ENCODE measurements at places on chromosomes 2 and 18.

- DNase-seq, result no peak
Measured at GRCh38 chr2:26534098-26534864, 56.4 kb upstream of the OTOF start.

- no peak for DNase-seq
Measured at GRCh38 chr2:29502460-29502911, 387.3 kb downstream of the CLIP4 start.

DNA sequence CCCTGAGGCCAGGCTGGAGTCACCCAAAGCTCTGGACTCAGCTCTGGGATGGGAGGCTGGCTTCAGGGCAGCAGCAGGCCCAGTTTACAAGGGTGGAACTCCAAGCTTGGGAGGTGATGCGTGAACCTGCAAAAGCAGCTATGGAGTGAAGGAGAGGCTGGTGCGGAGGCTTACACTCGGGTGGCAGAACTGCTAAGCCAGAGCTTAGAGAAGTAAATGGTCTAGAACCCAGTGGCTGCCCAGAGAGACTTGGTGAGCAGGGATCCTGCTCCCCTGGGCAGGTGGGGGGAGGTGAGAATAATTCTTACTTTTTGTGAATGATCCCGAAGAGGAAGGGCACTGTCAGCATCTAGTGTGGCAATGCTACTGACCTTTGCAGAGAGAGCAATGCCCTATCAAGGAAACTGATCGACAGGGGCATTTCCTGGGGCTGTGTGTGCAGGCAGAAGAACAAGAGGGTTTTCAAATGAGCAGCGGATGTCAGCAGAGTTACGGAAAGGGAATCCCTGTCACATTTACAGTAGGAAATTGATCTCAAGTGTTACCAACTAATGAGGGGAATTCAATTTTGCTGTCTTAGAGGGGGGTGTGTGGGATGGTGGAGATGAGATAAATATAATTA lies 80.4 kb downstream of the TGFA start:
- DNase-seq, result no peak

DNA sequence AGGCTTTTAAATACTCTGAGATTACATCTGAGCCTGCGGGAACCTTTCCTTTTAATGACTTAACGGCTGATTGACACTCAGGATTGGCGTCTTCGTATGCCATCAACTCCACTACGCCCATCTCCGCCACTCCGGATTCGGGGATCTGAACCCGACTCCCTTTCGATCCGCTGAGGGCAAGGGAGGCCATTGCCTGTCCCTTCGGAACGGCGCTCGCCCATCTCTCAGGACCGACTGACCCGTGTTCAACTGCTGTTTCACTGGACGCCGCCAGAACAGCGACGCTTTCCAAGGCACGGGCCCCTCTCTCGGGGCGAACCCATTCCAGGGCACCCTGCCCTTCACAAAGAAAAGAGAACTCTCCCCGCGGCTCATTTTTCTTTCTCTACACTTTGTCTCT lies 90.4 kb downstream of the PID1 start:
- DNase-seq, result no peak

DNA sequence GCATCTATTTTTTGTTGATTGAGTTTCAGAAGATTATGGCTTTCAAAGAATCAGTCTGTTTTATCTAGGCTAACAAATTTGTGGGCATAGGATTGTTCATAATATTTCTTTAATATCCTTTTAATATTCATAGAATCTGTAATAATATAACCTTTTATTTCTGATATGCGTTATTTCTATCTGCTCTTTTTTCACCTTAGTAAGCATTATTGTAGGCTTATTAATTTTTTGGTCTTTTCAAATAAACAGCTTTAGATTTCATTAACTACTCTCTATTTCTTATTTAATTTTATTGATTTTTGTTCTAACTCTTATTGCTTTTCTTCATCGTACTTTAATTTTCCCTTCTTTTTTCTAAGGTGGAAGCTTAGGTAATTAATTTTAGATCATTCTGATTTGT lies 1614.4 kb upstream of the DDX18 start:
- DNase-seq, result no peak

DNA sequence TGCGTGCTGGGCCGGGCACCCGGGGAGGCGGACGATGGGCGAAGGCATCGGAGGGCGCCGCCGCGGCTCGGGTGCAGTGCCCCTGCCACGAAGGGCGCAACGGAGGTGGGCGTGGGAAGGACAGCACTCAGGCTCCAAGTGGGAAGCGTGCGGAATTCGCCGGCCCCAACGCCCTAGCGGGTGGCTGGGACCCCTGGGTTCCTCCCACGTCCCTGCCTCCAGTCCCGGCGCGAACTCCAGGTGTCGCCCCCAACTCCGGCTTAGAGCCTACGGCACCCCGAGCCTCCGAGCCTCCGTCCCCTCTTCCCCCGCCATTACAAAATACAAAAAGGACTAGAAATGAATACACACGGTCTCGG lies 1.3 kb downstream of the CYP27C1 start:
- peak; percentile 51 for DNase-seq

GRCh38 chr2:164386231-164386630 lies 235.1 kb downstream of the GRB14 start:
- DNase-seq, result no peak

- DNase-seq, result no peak
Measured at GRCh38 chr2:2142345-2142744, 188.7 kb downstream of the MYT1L start.

- DNase-seq, result no peak
Measured at GRCh38 chr2:155815851-155816250, 516.7 kb downstream of the NR4A2 start.

GRCh38 chr2:223894968-223895367 lies 50.2 kb downstream of the WDFY1 start:
- DNase-seq, result no peak

DNA sequence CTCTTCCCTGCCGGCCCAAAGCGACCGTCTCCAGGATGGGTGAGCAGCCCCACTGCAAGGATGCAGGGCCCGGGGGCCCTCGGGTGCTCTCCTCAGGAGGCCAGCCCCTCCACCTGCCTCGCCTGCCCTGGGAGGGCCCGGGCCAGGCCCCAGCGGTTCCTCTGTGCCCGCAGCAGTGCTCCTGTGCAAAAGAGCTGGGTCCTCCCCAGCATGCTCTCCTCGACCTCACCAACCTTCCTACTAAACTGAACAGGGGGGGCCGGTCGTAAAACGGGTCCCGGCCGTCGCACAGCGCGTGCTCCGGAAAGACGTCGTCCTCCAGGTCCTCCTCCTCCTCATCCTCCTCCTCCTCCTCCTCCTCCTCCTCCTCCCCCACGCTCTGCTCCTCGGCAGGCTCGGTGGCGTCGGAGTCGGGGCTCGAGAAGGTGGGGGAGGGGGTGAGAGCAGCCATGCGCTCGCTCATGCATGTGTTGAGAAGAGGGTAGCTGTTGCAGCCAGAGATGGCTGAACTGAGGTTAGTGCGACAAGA lies 62.9 kb downstream of the KIF1A start:
- DNase-seq, result no peak

- DNase-seq, result peak; percentile 7
Measured at GRCh38 chr2:85132834-85133637, at the start of gene TCF7L1. Gene TCF7L1 (plus strand): TSS chr2:85133392. CDS start chr2:85133685, 293 bp downstream.

DNA sequence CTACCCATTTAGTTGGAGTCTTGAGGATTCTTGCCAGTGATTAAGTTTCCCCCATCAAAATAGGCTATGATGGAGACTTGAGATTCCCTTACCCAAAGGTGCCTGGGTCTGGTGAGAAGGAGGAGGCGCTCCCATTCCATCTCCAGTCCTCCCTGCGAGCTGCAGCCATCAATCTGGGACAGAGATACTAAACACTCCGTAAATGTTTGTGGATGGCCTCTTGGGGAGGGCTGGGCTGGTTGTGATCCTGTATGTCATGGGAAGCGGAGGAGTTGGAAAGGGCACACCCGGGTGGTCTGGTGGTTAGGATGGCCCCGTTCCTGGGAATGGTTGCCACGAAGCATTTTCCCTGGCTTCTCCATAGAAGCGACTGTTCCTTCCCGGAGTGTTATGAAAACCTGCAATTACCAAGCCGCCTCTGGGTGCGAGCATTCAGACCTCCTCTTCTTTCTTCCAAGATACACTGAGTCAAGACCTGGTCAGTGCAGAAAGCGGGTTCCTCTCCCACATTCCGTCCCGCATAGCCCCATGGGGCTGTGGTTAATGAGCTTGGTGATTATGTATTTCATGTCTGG lies 196.9 kb downstream of the CTIF start:
- no peak for DNase-seq

GRCh38 chr2:178892751-178893625 lies 85.8 kb upstream of the TTN start:
- DNase-seq, result no peak

DNA sequence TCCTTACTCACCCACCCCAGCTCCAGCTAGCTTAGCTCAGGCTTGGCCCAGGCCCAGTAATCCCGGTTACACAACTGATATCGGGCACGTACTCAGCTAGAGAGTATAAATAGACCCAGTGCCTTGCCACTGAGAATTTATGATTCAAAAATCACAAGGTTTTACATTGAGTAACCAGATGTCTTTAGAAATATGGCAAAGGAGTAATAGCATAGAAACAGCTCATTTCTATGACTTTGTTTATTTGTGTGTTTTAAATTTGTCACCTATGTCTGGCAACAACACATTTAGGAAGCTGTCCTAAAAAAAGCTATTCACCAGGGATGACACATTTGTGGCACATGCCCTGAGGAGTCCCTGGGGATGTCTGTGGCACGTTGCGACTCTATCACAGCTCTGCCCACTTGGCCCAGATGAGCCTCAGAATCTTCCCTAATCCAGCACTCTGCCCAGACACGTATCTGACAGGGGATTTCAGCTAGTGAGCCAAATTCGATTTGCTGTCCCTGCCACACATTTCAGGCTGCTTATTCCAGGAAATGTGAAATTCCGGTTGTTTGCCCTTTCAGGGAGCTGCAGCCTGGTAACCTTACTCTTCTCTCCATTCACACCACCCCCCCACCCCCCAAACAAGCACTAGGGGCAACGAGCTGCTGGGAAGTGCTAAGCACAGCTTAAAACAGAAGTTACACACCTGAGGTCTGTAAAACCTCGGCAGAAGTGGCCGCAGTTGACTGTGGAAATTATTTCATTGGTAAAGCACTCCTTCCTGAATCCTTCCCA lies 85.4 kb upstream of the ZCCHC2 start:
- DNase-seq, result no peak

DNA sequence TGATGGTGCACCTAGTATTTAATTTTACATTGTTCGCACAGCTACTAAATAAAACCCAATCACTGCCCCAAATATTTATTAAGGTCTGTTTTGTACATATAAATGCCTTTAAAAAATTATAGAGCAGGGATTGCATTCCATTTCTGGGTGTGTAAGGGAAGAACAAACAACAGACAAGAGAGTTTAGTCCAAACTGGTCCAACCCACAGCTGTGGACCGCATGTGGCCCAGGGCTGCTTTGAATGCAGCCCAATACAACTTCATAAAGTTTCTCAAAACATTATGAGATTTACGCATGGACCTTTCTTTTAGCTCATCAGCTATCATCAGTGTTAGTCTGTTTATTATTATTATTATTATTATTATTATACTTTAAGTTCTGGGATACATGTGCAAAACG lies 114.8 kb upstream of the LRATD1 start:
- DNase-seq, result no peak

DNA sequence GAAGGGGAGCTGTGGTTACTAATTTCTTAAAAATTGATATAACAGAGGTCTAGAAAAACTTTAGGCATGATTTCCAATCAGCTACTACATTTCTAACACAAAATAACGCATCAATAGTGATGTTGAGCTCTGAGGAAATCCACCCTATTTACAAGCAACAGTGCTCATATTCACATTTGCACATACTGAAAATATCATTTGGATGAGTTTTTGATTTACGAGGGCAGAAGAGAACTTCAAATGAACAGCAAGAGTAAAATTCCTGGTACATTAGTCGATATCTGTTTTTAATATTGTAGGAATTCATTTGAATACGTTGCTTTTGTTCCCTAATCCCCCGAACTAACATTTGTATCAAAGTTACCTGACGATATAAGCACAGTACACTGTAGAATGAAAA lies 761.0 kb upstream of the POU3F3 start:
- no peak for DNase-seq

DNA sequence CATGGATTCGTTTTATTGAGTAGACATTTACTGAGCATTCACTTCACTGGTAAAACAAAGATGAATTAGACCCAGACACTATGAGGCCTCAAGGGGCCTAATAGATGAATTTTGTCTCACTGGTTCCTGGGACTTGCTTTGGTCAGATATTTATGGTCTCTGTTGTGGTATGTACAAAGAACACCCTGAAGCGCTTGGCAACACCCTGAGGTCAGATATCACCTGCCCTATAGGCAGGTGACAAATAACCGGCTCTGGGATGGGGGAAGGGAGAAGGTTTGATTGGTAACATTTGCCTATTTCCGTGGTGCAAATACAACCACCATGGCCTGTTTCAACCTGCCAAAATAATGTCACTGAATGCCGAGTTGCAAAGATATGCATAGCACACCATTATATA lies 105.6 kb upstream of the STON1 start:
- no peak for DNase-seq

DNA sequence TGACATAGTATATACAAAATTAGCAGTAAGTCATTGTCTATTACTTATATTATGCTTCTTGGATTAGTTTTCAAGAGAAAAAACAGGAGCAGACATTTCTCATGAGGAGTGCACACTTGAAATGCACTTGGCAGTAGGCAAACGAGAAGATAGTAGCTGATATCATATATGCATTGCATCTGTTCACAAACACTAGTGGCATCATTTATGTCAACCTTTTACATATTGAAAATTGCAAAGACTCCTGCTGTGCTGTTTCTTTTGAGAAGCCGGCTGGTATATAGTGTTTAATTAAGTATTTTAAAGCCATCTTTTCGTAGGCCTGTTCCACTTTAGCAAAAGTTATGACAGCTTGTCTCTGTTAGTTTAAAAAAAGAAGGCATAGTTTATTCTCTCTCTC lies 58.4 kb upstream of the SLC8A1 start:
- no peak for DNase-seq

- DNase-seq, result no peak
Measured at GRCh38 chr2:81242501-81242900, 937.9 kb upstream of the LRRTM1 start.

DNA sequence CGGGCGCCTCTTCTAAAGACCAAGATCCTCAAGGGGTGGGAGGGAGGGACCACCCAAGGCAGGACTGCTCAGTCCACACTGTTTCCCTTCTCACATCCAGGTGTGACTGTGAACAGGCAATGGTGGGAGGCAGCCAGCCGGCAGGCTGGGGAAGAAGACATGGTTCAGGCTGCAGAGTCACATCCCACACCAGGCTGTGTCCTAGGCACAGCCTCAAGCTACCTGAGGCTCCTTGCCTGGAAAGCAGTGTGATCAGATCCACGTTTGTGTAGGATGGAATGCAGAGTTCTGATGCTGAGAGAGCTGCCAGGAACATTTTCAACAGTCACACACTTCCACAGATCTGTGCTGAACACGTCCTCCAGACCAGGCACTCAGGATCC lies 16.4 kb downstream of the SLC66A2 start:
- DNase-seq, result no peak

GRCh38 chr2:165007161-165007744 lies 51.9 kb upstream of the SLC38A11 start:
- DNase-seq, result no peak

Measured in SW 1271 (cell line).